Fibroblast of skin of left quadriceps (primary cell): ENCODE measurements at places on chromosomes 6 and 20.

GRCh38 chr20:42082611-42083010, 464.4 kb upstream of the CHD6 start:
- DNase-seq: no peak

- no peak for DNase-seq
Observed at GRCh38 chr6:125818225-125818657, 27.5 kb downstream of the NCOA7 start.

DNA sequence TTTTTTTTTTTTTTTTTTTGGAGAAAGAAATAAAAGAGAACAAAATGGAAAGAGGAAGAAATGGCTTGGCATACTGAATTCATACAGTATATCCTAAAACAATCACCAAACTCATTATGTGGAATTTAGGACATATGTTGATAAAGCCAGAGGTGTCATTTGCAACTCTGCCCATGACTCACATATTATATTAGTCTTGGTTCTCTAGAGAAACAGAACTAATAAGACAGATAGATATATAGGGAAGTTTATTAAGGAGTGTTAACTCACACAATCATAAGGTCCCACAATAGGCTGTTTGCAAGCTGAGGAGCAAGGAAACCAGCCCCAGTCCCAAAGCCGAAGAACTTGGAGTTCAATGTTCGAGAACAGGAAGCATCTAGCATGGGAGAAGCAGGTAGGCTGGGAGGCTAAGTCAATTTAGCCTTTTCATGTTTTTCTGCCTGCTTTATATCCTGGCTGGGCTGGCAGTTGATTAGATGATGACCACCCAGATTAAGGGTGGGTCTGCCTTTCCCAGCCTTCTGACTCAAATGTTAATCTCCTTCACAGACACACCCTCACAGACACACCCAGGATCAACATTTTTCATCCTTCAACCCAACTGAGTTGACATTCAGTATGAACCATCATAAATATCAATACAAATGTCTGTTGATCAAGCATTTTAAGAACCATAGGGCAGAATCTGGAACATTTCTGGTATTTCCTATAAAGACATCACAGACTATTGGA, 102.3 kb downstream of the UBE3D start:
- DNase-seq: no peak

- DNase-seq: no peak
Observed at GRCh38 chr6:109507490-109508072, 24.6 kb upstream of the ZBTB24 start.

- no peak for DNase-seq
Observed at GRCh38 chr6:17036065-17036393, 65.8 kb upstream of the STMND1 start.

GRCh38 chr6:43909474-43910148, 139.6 kb downstream of the VEGFA start:
- DNase-seq: no peak

GRCh38 chr6:134031696-134032255, 20.6 kb downstream of the SLC2A12 start:
- DNase-seq: no peak

DNA sequence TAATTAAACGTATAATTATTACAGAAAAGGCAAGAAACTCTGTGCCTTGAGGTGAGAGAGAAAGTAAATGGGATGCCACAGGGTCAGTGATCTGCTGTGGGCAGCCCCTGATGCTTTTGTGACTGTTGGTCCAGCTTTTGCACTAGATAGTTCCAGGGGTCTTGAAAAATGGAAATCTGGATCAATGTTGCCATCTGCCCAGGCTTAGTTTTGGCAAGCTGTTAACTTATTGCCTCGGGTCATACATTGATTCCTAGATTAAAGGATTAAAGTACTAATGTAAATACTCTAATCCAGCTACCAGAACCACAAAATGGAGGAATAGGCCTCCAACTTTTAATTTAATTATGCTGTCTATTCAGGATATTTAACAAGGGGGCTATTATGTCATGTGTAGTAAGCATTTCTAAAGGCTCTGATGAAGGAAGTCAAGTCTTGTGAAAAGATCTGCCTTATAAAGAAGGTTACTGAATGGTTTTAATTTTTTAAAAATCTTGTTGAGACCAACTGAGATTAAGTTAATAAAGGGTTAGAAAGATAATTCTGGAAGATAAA, 376.0 kb upstream of the HS3ST5 start:
- DNase-seq: no peak

- DNase-seq: peak; percentile 66
Observed at GRCh38 chr6:113829696-113830045, 27.5 kb upstream of the MARCKS start.

- no peak for DNase-seq
Observed at GRCh38 chr20:57785720-57786119, 75.9 kb upstream of the PMEPA1 start.

GRCh38 chr6:31969712-31970603, 2.0 kb downstream of the DXO start:
- no peak for DNase-seq

- DNase-seq: no peak
Observed at GRCh38 chr6:1679688-1680068, 70.0 kb downstream of the FOXC1 start.

DNA sequence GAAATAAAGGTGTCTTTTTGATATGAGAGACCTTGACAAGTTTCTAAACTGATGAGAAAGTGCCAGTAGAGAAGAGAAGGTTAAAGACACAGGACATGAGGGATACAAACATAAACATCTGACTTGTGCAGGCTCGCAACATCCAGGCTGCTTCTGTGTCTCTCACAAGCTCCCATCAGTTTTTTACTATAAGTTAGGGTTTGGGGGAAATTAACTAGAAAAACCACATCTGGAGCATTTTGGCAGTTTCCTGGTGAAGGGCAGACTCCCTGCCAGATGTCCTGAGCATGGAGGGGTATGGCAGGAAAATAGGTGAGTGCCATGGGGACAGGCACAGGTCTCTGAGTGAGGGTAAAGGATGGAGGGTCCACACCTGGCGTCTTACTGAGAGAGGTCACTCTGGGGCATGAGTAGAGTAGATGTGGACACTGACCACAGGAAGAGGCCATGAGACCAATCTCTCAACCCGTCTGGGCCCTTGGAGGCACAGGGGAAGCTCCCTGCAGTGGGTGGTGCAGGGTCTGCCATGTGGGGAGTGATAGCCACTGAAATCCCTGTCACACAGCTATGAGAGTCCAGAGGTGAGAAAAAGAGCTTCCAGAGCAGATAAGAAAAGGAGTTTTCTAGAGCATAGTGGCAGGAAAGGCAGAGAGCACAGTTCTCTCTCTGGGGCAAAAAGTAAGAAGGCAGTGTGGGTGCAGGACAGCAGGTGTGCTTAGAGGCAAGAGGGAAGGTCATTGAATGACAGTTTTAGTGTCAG, 193.3 kb upstream of the SYNDIG1 start:
- no peak for DNase-seq

DNA sequence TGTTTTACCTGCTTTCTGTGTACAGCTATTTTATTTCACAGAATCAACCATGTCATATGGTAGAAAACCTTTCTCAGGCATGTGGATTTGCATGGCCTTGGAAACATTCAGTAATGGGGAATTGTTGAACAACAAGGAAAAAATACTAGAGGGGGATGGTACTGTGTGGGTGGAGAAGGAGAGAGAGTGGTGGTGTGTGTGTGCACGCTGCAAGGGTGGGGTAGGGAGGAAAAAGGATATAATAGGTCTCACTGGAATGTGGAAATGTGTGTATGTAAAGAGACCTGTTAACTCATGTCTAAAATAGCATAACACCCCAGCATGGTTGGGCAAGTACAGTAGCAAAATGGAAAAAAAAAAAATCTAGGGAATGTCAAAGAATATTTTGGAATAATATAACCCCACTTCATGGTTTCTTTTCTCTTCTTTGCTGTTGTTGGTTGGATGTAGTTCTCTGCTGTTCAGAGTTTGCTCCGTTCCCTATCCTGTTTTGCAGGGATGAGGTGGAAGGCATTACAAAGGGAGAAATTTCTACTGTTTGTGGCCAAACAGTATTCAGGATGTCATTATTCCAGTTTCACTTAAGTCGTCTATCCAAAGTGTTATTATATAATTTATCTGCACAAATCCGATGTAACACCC, 93.9 kb upstream of the CITED2 start:
- DNase-seq: no peak

- DNase-seq: peak; percentile 55
Observed at GRCh38 chr20:25553819-25554296, 31.5 kb downstream of the NINL start.

DNA sequence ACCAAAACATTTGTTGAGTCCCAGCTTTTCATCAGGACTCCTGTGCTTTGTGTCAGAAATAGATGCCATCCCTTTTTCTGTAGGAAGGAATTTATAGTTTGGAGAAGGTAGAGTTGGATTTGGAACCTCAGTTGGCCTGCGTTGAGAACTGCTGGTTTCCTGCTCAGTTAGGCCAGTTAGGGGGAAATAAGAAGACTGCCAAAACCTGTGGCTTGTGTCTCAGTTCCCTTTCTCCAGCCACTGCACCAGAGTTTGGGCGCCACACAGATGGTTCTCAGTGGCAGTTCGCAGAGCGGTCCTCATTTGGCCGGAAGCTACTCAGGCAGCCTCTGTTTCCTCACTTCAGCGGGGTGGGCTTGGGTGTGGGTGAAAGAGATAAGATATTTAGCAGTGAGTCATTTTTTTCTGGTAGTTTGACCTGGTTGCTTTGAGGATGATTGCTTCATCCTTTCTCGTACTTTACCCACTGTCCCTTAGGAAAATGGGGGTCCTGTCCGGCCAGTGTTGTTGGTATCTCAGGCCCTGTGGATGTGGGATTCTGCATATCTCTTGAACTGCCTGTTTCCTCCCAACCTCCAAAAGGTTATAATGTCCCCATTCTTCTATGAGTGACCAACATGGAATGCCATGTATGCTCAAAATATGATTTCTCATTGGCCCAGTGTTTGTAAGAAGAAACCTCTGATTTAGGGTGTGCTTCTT, 53.7 kb downstream of the JARID2 start:
- DNase-seq: no peak

GRCh38 chr20:36532388-36532787, 8.9 kb upstream of the MYL9 start:
- DNase-seq: no peak

GRCh38 chr20:5703681-5704101, 46.5 kb upstream of the SHLD1 start:
- no peak for DNase-seq

DNA sequence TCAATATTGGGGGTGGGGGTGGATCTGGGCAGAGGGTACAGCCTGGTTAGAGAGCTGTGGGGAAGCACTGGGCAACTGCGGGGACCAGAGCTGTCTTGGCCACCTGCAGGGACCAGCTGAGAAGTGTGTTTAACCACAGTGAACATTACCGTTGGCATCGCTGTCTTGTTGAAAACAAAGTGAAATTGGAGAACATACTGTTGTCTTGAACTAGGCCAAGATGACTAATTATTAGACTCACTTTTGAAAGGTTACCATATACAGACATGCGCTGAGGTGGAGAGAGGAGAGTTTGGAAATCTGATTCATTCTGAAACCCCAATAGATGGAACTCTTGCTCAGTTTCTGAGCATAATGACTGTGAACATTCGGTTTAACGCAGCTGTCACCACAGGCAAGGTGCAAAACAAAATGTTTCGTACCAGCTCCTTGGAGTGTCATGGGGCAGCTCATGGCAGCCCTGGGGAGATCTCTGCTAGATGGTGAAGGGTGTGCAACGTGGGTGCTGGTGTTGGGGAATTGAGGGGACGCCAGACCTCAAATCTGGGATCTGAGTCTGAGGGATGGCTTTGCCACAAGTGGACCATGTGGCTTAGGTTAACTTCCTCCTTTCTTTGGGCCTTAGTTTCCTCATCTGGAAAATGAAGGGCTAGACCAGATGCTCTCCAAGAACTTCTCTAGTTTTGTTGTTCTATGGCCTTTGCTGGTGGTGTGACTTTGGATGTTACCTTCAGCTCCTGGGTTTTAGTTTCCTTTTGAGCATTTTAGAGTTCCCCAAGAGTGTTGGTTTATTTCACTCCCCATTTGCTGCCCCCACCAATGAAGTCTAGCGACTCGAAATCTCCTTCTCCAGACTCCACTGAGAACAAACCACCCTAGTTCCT, 24.6 kb upstream of the GTSF1L start:
- peak; percentile 45 for DNase-seq

- no peak for DNase-seq
Observed at GRCh38 chr6:2259002-2259494, 13.6 kb upstream of the GMDS start.

- DNase-seq: no peak
Observed at GRCh38 chr20:37579106-37579505, 51.4 kb upstream of the BLCAP start.

- no peak for DNase-seq
Observed at GRCh38 chr6:118252474-118252873, 295.6 kb upstream of the PLN start.

- DNase-seq: no peak
Observed at GRCh38 chr20:52469128-52469527, 277.5 kb upstream of the ZFP64 start.

DNA sequence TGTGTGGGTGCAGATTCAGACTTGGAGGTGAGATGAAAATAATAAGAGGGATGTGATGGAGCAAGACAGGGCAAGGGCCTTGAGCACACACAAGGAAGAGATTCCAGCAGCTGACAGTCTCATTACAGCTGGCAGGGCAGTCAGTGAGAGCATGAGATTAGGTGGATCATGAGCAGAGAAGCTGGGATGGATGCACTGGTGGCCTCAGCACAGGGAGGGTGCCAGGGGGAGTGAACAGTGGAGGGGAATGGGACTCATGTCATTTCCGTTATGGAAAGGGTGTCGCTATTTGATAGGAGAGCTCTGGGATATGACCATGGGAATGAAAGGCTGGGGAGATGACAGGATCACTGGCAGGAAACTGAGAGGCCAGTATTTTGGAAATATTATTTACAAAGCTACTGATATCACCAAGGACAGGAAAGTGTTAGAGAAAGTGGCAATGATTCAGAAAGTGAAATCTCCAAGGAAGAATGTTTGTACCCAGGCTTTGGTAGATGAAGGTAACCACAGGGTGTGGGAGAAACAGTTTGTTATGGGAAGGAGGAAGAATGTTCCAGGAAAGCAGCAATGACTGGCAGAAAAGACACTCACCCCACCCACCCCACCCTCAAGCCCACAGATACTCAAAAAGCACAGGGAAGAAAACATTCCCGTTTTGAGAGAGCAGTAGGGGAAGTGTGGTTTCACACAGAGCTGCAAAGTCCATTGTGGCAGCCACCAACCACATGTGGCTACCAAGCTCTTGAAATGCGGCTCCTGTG, 214.7 kb upstream of the PROKR2 start:
- no peak for DNase-seq

DNA sequence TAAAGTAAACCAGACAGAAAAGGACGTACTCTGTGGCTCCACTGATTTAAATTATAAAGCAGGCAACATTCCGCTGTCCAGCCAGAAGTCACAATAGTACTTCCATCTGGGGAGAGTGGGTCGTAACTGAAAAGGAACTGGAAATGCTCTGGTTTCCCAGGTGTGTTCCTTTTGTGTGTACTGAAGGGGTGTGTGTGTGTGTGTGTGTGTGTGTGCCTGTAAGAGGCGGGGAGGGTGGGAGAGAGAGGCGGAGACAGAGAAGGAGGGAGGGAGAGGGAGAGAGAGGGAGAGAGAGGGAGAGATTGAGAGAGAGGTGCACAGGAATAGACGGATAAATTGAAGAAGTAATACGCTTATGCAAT, 178.4 kb upstream of the ZNF184 start:
- DNase-seq: no peak
